Pancreas (tissue), 10 donors: ENCODE measurements at places on chromosomes 13 and 19. TPM values are rescaled to one million over a fixed set of nuclear protein-coding genes. Genes with fewer than 3 reads are reported as not detected.

Gene UGGT2
- total RNA-seq, result 14.3 TPM

Gene IFNL1
- total RNA-seq, result not detected

Gene MYO16
- 0.47 TPM for total RNA-seq

DNA sequence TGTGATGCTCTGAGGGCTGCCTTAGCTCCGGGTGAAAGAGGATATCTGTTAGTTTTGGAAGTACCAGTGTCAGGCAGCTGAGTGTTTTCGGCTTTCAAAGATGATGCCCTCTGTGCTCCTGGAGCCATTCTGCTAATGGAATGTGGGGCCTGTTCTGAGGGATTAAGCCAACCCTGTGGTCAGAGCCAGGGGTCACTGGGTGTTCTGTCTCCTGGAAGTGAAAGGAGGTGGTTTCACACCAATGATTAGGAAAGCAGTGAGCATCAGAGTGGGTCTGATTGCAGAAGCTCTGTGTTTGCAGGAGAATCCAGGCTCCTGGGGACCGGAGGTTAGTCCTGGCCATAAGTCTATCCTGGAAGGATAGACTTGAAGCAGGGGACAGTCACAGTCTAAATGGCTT is 94.6 kb downstream of the UQCRFS1 start:
- DNase-seq, result no peak

DNA sequence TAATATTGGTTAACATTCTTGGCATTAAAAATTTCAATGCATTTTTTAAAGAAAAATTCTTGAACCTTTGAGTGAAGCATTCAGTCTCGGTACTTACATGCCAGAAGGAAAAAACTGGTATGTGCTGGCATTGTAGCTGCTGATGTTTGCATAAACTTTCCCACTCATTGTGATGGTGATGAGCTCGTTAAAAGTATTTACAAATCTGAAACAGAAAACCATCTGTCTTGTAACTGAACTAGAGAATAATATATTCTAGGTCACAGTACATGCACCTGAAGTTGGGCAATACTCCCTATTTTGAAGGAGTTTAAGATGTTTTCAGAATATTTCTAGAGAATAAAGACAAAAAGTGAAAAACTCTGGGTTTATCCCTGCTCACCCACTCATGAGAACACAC is 64.1 kb downstream of the SLC15A1 start:
- no peak for DNase-seq

GRCh38 chr13:24709186-24709913 is 29.1 kb downstream of the ATP12A start:
- no peak for DNase-seq
